ENCODE measurements at places on chromosomes 3 and 15.

GRCh38 chr3:161754420-161755053, 257.9 kb downstream of the OTOL1 start:
- no peak for DNase-seq

GRCh38 chr15:85973584-85974347, 105.9 kb upstream of the AGBL1 start:
- DNase-seq: no peak

- DNase-seq: peak; percentile 59
Measured at GRCh38 chr3:107913701-107914100, 177.1 kb downstream of the CD47 start.

- peak; percentile 4 for DNase-seq
Measured at GRCh38 chr3:176513604-176514003, 683.7 kb downstream of the TBL1XR1 start.

DNA sequence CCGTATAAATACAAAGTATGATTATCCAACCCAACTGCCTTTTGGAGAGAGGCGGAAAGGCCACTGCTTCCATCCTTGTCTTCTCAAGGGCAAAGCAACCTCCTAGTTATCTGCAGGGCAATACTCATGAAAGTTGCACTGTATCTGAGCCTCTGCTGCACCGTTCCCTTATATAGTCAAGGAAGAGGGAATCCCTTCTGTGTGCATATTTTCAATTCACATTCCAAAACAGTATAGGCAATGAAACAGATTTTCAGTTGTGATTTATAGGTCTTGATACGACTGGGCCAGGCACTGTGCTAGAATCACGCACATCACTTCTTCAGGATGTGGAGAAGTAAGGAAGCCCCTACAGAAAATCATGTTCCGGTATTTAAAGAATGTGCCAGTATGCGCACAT, 455.7 kb downstream of the FOXP1 start:
- DNase-seq: peak; percentile 69

GRCh38 chr3:141994856-141995255, 118.4 kb downstream of the ATP1B3 start:
- no peak for DNase-seq

DNA sequence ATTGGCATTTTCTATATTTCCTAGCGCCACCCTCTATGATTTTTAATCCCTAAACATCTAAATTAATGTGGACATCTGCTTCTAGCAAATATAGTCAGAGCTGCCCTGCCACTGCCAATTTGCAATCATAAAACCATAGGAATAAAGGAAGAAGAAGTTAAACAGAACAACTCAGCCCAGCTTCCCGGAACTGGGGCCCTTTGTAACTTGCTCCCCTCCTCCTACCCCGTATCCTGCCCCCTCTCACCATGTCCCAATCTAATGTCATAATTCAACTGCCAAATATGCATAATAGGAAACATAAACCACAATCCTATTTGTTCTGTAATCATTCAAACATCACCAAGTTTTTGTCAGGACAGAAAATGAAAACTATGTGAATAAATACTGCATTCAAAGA, 74.4 kb upstream of the ACP3 start:
- DNase-seq: no peak

DNA sequence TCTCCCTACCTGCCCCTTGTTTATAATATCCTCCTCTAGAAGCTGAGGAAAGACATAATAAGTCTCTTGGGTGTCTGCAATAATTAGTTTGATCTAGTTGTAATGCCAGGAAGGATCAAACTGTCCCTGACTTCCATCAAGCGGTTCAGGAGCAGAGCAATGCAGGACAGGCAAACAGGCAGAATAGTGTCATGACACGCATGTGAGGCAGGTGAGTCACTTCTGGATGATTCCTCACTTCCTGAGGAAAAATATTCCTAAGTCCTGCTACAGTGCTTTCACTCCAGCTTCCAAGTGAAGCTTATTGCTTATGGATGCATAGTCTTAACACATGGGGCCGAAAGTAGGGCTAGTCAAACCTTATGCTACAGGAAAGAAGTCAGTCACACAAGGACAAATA, 85.8 kb downstream of the GREM1 start:
- DNase-seq: no peak

- no peak for DNase-seq
Measured at GRCh38 chr3:122955916-122956692, 71.5 kb downstream of the SEMA5B start.

DNA sequence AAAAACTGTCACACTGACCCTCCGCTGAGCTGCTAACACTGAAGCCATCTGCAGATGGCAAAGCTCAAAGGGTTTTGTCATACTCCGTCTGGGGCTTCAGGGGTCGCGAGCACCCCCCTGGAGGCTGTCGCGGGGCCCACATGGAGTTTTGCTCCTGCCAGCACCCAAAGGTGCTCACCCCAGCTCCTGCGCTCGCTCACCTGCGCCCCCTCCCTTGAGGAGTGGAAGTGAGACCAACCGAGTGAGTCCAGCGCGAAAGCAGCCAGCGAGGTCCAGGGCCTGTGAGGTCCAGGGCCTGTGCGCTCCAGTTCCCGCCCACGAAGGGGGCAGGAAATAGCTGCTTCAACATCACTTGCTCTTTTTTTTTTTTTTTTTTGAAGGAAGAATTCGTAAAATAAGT, 208.5 kb downstream of the ROBO2 start:
- DNase-seq: no peak

- DNase-seq: no peak
Measured at GRCh38 chr3:156120528-156121251, at the start of gene KCNAB1. TSS of gene KCNAB1 (plus strand) at chr3:156120578.

DNA sequence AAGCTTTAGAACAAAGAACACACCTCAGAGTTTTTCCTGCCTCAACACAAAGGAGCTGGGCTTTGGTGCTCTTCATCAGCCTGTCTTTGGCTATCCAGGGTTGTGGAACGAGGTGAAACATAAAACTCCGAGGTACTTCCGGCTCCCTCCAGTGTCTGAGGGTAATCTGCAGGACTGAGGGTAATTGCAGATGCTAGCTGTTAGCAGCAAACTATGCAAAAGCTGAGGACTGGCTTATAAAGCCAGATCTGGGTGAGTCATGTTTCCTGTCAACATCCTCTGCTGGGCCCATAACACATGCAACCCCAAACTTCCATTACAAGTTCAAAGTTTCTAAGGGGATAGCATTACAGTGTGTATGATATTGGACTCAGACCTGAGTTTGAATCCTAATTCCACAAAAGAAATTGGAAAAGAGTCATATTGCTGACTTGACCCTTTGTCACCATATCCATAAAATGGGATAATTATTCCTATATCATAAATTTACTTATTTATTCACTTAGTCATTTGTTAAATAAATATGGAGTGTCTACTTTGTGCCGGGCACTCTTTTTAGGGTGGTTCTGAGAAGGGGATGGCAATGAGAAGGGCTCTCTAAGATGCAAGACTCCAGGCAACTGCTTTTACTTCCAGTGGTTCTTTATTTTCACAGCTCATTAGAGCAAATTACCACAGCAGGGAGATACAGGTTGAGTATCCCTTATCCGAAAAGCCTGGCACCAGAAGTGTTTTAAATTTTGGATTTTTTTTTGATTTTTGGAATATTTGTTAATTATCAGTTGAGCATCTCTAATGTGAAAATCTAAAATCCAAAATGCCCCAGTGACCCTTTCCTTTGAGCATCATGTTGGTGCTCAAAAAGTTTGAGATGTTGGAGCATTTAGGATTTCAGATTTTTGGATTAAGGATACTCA, 9.5 kb upstream of the TRIM69 start:
- peak; percentile 98 for DNase-seq

DNA sequence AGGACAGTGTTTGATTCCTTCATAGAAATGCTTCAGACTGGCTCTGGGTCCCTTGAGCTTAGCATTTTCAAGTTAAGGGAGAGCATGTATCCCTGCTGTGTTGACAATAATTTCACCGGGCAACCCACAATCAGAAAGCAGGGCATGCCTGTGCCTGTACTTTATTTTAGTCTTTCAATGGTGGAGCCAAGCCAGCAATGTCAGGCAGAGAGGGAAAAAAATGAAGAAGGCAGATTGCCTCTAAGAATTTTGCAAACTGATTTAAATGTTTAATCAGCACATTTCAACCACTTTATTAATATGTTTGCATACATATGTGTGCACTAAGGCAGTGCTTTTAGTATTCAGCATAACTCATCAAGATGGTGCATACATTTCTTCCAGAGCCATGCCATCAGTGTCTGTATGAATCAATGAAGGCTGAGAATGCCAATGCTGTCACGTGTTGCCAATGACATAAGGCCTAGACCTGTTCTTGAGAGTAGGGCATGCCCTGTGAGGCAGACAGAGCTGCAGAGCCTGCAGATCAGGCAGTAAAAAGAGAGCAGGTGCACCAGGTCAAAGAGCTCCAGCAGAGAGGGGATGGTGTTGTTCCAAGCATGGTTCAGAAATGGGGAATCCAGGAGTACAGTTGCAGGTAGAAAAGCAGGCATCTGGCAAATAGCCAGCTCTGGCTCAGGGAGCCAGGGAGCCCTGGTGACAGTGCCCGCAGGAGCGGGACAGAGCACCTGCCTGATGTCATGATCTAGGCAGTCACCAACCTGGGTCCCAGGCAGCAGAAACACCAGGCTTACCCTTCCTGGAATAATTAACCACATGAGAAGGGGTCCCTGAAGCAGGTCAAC, 508.5 kb downstream of the GABRG3 start:
- no peak for DNase-seq

DNA sequence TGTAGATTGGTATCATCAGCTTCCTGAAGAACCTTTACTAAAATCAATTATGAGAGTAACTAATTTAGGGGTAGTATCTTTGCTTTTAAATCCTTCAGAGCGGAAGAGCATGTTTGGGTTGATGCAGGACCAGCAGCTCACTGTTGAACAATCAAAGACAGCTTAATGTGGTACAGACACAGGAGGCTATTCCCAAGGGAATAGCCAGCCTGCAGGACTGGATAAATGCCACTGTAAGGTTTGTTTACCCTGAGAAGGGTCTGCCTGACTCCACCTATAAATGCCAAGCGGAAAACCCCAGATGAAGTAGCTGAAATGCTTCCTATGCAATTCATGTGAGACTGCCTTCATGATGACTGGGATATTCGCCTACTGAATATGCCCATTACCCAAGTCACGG, 16.0 kb upstream of the STAC start:
- DNase-seq: no peak

All from choroid plexus epithelial cell (primary cell).